ENCODE measurements at places on chromosomes 13 and 19. TPM values are rescaled to one million over a fixed set of nuclear protein-coding genes. Genes with fewer than 3 reads are reported as not detected.

ZNF320 gene
- 10.7 TPM for total RNA-seq

ZNF85 gene
- total RNA-seq = 2.8 TPM

ZNF440 gene
- 6.3 TPM for total RNA-seq

SKA3 gene
- 0.24 TPM for total RNA-seq

CGB8 gene
- total RNA-seq = not detected

- no peak for DNase-seq
These were observed 40.4 kb upstream of the PDCD5 start for GRCh38 chr19:32540621-32541020.

GRCh38 chr13:40230833-40231266 is 435.6 kb downstream of the FOXO1 start:
- no peak for DNase-seq

GRCh38 chr13:71030784-71031183 is 836.2 kb downstream of the DACH1 start:
- DNase-seq = no peak

- no peak for DNase-seq
These were observed 854 bp downstream of the RNASEH2B start for GRCh38 chr13:50910485-50910805.

DNA sequence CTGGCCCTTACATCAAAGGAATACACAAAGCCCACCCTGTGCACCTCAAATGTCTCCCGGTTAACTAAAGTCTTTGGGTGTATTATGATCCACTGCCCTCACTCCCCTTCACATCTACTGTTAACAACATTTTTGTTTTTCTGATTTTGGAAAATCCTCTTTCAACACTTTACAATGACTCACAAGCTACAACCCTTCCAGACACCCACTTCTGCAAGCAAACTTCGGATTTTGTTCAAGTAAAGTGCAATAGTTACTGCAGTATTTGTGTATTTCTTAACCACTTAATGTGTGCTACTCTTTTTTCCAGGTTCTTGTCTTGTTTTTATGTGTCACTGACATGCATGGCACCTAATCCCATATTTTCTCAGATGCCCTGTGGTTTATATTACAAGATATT is 101.1 kb downstream of the EDNRB start:
- DNase-seq = no peak

- no peak for DNase-seq
These were observed 11.3 kb downstream of the NACC1 start for GRCh38 chr19:13129384-13129783.

GRCh38 chr19:16970821-16971220 is 55.8 kb downstream of the CPAMD8 start:
- no peak for DNase-seq

DNA sequence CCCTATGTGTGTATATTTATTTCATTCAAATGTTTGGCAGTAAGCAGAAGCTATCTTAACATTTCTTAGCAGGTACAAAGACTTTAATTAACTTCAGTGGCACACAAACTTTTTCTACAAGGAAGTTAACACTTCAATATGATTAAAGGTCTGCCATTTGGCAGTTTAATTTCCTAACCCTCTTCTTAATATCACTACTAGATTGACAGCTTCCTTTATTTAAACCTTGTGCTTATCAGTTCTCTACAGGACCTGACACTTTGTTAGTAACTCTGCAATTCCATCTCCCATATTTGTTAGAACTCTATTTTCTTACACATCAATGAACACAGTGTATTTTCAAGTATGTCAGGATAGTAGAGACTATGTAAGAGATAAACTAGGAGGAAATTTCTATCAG is 152.4 kb upstream of the ATXN8OS start:
- no peak for DNase-seq

- peak; percentile 72 for DNase-seq
These were observed at the start of gene F2RL3 for GRCh38 chr19:16888629-16889365. Gene F2RL3 (plus strand): TSS chr19:16888999. CDS start chr19:16889190, 191 bp downstream.

DNA sequence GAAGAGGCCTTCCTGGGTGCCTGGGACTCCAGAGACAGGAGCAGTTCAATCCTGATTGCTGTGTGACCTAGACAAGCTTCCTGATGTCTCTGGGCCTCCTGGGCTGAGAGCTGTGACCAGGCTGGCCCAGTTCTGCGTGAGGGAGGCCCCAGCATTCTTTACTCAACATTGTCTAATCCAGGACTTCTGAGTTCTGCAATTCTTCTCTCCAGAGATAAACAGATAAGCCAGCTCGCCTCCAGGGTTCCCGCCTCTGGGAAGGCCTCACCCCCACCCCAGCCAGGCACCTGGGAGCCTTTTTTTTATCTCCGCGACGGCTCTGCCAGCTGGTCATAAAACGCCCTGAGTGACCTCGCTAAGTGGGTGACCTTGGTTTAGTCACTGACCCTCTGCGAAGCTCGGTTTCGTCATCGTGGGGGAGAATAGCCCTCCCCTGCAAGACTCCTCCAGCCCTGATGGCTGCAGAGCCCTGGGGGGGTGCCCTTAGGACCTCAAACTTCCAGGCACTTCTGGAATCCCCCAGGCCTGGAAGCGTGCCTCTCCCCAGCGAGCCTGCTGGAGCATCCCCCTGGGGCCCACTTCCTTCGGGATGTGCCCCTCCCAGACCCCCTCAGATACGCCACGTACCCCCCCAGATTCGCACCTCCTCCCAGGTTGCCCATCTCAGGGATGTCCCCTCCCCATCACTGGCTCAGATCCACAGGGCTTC is 1.9 kb downstream of the SULT2B1 start:
- DNase-seq = no peak

- DNase-seq = no peak
These were observed 268.2 kb upstream of the MAB21L1 start for GRCh38 chr13:35744566-35745178.

DNA sequence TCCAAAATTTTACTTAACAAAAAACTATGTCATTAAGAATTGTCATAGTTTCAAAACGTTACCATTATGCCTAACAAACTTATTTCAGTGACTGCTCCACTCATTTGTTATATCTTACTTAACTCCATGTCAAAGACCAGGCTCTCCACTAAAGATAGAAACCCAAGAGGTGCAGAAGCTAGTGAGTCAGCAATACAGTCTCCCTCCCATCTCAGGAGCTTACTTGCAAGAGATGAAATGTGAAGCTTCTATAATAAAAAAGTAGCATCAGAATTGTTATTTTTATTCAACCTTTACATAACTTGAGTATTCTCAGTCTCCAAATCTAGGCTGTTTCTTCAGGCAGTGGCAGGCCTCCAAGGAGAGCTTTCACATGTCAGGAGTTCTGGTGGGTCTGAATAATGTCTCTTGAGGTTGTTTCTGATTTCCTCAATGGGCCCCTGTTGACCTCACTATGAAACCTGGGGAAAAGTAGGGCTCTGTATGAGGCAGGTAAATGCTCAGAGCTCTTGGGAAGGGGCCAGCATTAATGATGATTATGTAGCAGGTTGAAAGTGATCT is 242.0 kb downstream of the NDFIP2 start:
- no peak for DNase-seq

DNA sequence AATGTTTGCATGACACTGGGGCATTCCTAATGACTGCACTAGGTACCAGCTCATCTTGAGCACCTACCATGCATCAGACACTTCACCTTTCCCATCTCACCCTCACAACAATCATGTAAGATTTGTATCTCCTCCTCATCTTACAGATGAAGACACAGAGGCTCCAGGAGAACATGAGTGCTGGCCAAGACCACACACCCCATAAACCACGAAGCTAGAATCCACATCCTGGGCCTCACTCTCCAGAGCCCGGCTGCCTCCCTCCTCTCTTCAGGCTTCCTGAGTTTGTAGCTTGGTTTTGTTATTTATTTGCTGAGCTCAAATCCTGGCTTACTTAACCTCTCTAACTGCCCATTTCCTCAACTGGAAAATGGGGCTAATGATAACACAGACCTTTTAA is 25.9 kb downstream of the FAM216B start:
- no peak for DNase-seq
